ENCODE measurements at places on chromosomes 1 and 21.
A peak's percentile ranks its signal among the peaks of the same experiment; 100 is the strongest.

DNA sequence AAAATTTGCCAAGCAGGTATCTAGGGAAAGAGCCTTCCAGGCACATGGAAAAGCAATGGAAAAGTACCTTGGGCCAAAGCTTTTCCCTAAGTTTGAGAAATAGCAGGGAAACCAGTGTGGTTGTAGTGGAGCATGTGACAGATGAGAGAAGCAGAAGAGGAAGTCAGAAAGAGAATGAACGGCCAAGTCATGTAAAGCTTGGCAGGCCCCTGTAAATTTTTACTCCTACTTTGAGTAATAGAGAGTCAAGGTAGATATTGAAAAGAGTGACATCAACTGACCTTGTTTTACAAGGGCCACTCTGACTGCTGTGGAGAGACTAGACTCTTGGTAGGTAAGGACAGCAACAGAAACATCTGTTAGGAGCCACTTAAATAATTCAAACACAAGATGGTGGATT is 180.9 kb upstream of the PRMT6 start:
- DNase-seq, result no peak

GRCh38 chr1:2513939-2514652 is 12.3 kb downstream of the PANK4 start:
- no peak for DNase-seq

DNA sequence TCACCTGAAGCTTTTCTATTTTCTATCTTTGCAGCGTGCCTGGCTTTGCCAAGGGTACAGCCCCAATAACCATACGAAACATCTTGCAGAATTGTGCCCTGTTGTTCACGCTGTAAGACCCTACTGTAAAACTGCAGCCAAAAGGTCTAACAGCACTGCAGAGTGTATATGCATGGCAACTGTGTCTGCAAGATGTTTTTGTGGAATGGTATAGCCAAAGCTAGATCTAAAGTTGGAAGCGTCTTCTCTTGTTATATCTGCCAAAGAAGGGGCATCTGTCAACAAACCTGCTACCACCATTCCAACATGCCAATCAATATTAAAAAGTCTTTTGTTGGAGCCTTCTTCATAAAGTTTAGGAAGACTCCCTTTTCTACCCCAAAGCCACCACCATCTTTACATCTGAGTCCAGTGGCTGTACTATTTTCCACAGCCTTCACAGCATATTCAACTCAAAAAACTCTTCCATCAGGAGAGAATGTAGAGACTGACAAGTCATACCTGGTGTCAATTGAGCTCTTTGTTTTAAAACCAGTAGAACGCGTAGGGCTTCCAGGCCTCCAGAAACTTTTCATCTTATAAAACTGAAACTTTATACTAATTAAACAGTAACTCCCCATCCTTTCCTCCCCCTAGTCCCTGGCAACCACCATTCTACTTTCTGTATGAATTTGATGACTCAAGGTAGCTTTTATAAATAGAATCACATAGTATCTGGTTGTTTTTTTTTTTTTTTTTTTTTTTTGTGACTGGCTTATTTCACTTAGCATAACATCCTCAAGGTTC is 40.0 kb downstream of the ZSCAN20 start:
- DNase-seq, result no peak

- peak; percentile 15 for DNase-seq
Observed at GRCh38 chr1:184755226-184756065, 788 bp upstream of the EDEM3 start.

- DNase-seq, result no peak
Observed at GRCh38 chr1:224998185-224998584, 68.7 kb downstream of the DNAH14 start.

DNA sequence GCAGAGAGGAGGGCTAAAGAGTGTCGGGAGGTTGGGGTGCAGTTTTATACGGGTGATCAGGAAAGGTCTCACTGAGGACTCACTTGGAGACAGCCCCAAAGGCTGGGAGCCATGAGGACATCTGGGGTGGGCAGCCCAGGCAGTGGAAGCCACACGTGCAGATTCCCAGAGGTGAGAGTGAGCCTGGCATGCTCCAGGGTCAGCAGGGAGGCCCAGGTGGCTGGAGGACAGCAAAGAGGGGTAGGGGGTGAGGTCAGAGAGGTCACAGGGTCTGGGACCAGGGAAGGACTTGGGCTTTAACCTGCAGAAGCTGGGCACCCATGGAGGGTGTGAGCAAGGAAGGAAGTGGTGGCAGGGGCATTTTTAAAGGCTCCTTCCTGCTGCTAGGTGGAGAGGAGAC is 481.7 kb downstream of the MATN1 start:
- no peak for DNase-seq

- DNase-seq, result no peak
Observed at GRCh38 chr21:38376693-38377092, 119.9 kb downstream of the KCNJ15 start.

DNA sequence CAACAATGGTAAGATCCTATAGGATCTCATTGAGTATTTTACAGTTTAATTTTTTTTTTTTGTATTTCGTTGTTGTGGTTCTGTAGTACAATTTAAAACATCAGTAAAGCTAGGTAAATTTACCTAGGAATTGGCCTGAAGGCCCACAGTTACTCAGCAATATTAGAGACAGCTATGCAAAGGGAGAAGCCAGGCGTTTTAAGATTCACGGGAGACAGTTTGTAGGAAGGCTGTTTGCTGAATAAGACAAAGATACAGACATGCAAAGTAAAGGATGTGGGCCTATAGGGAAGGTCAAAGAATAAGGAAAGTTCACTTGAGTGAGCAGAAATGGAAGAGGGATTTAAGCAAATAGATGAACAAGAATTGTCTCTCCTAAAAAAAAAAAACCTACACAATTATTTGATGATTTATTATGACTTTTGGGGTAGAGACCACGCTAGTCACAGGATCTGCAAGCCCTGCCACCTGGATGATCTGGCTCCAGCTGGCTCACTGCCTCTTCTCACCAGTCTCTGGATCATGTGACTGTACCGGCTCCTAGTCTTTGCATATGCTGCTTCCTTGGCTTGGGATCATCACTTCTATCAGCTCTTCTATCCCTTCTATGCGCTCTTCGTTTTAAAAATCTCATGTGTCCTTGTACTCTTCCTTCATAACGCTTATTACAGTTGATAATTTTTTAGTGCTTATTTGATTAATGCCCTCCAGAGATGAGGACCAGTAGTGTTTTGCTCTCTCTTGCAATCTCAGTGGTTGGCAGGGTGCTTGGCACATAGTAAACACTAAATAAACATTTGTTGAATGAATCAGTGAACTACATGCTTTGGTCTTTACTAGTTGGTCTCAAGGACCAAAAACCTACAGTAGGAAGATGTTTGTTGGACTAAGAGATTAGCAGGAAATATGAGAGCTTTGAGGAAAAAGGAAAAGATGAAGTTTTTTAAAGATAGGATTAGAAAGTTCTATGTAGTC is 14.1 kb downstream of the DYRK1A start:
- no peak for DNase-seq

GRCh38 chr1:235739124-235739523 is 89.5 kb upstream of the GNG4 start:
- no peak for DNase-seq

GRCh38 chr1:162919034-162919433 is 58.1 kb upstream of the CCDC190 start:
- DNase-seq, result no peak

DNA sequence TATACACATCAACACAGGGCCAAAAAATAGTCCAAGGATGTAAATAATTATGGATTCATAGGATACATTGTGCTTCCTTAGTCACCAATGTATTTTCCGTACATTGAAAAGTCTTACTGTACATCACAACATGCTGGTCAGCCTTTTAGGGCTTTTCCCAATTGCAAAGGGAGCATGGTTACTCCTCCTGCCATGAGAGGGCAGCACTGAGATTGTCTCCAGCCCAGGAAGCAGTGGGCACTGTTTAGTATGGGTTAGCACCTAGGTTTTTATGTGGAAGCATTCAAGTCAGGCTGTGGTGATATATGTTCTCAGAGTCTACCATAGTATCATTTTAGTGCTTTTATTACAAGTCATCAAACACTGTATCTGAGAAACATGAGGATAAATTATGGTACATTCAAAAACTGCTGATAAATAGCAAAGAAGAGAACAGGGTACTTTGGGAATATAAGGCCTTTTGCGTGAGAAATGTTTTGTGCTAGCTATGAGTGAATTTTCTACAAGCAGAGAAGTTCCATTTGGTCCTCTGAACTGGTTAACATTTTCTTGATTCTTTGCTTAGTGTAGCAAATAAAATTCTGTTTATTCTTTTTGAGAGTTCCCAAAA is 34.0 kb downstream of the ST6GALNAC5 start:
- peak; percentile 12 for DNase-seq

GRCh38 chr1:203181586-203182386 is 4.7 kb downstream of the CHI3L1 start:
- no peak for DNase-seq

DNA sequence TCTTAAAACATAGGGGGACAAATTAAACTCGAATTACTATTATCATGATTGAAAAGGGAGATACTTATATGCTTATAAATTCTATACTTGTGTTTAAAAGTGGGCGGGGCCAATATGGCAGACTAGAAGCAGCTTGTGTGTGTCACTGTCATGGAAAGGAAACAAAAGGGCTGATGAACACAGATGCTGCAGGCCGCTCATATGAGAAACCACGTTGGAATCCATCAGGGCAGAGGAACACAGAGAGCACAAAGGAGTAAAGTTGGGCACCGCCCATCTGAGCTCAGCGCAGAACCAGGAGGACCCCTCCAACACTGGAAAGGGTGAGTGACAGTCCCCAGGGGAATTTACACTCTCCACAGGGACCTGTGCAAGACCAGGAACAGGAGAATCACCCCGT is 107.0 kb downstream of the SLC5A9 start:
- DNase-seq, result no peak

- no peak for DNase-seq
Observed at GRCh38 chr1:240687820-240688219, 75.9 kb upstream of the GREM2 start.

DNA sequence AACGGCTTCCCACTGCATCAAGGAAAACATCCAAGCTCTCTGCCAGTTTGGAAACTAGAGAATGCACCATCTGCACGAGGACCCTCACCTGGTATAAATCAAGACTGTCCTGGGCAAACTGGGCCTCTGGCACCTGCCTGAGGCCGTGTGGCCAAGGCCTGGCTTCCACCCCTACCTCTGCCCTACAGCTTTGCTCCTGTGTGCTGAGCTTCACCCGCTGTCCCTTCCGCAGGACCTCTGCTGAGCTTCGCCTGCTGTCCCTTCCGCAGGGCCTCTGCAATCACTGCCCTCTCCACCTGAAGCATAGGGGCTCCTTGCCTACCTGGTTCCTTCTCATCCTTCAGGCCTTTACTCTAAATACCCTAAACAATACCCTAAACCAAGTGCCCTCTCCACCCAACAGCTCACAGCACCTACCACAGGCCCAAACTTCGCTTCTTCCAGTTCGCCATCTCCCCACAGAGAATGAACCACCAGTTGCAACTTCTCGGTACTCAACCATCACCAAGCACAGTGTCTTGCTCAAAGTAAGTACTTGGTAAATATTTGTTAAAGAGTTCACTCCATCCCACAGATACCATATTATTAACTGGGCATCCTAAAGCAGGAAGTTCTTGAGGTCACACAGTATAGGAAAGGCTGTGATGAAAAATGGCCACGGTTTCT is 18.4 kb downstream of the GNB1 start:
- no peak for DNase-seq

DNA sequence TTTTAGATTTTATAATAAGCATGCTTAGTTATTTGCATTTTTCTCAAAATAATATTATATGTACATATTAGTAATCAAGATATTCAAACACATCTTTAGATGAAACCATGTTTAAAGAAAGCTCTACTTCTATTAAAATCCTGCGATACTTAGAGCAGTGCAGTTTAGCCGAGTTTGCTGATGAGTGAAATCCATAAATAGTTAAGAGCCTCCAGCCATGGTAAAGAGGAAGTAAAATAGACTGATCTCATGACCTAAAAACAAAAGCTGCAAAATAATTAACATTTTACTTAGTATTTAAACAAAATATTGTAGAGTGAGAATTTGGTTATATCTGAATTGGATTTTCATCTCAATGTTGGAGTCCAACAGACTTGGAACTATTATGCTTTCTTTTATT is 147.4 kb upstream of the NRIP1 start:
- no peak for DNase-seq

GRCh38 chr1:181257117-181257516 is 168.6 kb downstream of the IER5 start:
- no peak for DNase-seq

- no peak for DNase-seq
Observed at GRCh38 chr1:205339197-205339702, 17.5 kb downstream of the KLHDC8A start.

- no peak for DNase-seq
Observed at GRCh38 chr1:85801520-85801919, 93.3 kb upstream of the ZNHIT6 start.

DNA sequence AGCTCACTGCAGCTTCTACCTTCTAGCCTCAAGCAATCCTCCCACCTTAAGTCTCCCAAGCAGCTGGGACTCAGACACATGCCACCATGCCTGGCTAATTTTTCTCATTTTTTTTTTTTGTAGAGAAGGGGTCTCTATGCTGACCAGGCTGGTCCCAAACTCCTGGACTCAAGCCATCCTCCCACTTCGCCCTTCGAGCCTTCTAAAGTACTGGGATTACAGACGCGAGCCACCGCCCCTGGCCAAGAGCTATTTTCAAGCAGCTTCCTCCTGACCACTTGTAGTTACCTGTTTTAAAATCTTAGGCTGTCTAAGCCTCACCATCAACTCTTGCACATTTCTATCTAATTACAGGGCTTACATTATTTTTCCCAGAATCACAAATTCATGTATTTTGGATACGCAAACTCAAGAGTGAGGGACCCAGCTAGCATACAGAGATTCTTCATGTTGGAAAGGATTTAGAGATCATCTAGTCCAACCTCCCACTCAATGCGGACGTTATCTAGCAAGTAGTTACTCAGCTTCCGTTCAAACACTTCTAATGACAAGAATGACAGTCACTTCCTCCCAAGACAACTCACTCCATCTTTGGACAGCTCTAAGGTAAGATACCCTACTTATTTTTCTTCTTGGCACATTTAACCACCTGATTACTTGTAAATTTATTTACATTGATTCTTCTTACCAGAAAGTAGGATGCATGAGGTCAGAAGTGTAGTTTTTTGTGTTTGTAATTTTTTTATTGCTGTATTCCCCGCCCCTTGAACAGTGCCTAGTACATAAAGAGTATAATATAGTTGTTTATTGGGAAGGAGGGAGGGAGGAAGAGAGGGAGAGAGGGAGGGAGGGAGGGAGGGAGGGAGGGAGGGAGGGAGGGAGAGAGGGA is 65.4 kb downstream of the LUZP1 start:
- DNase-seq, result no peak

DNA sequence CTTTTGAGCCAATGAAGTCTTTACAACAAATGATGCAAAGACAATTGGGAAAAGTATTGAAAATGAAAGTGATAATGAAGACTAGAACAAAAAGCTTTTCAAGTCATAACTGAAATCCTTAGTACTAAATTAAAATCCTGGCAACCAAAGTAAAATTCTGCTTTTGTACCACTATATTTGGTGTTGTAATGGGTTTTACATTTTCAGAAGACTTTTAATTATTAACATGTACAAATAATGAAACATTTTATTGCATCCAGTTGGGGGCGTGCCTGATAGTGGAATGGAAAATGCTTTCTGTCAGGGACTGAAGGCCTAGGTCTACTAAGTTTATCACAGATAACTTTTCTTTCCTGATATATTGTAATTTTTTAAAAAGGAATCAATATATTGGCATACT is 89.4 kb downstream of the SDCCAG8 start:
- no peak for DNase-seq
